WERI-Rb-1 (cell line): ENCODE measurements at places on chromosomes 1 and 21.

DNA sequence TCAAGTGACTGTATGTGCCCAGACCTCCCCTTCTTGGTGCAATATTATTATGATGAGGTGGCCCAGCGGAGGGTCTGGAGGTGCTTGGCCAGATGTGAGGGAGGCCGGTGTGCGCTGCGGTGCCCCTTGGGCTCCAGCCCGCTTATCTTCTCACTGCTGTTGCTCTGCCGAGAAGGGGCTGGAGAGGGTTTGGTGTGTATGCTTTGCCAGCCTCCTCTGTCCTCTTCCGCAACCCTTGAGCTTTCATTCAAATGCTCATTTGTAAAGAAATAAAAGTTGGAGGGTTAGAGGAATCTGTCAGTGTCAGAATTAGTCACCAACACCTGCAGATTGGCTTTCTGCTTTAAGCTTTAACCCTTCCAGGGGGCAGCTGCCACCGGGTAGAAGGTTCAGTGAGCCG lies 19.7 kb downstream of the RNF220 start:
- DNase-seq, result no peak

- DNase-seq, result no peak
Measured at GRCh38 chr1:45448357-45448756, 42.6 kb downstream of the TESK2 start.

DNA sequence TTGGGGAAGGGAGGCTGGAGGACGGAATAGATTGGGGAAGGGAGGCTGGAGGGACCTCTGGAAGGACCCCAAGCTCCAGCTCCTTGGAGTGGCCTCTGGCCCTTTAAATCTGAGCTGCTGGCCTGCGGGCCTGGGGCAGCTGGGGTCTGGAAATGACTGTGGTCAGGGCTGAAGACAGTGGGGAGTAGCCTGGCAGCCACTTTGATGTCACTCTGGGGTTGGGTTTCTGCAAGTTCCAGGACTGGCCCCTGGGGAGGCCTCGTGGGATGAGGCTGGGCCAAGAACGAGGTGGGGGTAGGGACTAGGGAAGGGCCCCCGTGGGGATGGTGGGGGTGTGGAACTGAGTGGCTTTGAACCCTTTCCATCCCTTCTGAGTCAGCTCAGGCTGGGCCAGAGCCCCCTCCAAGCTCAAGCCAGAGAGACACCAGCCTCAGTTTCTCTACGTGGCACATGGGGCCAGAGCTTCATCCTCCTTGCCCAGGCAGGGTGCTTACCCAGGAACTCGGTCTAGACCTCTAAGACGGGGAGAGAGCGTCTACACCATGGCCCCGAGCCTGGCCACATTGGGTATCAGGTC lies 59.7 kb downstream of the ALPL start:
- no peak for DNase-seq

- DNase-seq, result no peak
Measured at GRCh38 chr1:39133340-39133684, 71.2 kb upstream of the MACF1 start.

- no peak for DNase-seq
Measured at GRCh38 chr21:15397258-15397657, 332.5 kb upstream of the NRIP1 start.

- DNase-seq, result no peak
Measured at GRCh38 chr1:74468982-74469603, 43.3 kb downstream of the LRRC53 start.

DNA sequence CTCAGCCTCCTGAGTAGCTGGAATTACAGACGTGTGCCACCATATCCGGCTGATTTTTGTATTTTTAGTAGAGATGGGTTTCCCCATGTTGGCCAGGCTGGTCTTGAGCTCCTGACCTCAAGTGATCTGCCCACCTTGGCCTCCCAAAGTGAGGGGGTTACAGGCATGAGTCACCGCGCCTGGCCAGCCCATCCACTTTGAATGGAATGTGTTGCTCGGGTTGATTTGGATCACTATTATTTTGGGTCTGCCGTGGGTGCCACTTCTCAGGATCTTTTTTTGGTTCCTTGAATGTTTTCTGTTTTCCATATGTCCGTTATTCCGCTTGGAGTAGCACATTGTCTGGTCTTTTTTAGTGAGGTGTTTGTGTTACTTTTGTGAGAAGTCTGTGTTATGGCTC lies 17.0 kb downstream of the PCNT start:
- DNase-seq, result no peak

DNA sequence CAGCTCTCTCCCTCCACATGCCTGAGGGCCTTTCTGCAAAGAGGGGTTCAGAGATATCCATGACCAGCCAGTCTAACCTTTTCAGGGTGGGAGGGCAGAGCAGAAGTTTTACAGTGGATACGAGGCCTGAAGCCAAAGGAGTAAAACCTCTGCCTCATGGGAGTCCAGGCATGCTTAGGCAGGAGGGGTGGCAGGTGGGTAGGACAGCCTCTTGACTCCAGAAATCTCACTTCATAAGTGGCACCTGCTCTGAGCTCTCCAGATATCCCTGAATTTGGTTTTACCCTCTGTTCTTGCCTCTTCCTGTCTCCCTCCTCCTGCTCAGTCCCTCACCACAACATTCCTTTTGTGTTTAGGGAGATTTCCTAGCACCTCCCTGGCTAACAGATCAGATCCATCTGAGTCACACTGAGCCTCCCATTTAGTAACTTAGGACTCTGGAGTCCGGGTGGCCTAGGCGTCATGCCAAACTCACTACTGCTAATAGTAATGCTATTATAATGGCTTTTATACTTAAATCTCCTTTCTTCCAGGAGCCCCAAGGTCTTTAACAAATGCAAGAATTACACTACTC lies 201.0 kb downstream of the HS2ST1 start:
- no peak for DNase-seq

DNA sequence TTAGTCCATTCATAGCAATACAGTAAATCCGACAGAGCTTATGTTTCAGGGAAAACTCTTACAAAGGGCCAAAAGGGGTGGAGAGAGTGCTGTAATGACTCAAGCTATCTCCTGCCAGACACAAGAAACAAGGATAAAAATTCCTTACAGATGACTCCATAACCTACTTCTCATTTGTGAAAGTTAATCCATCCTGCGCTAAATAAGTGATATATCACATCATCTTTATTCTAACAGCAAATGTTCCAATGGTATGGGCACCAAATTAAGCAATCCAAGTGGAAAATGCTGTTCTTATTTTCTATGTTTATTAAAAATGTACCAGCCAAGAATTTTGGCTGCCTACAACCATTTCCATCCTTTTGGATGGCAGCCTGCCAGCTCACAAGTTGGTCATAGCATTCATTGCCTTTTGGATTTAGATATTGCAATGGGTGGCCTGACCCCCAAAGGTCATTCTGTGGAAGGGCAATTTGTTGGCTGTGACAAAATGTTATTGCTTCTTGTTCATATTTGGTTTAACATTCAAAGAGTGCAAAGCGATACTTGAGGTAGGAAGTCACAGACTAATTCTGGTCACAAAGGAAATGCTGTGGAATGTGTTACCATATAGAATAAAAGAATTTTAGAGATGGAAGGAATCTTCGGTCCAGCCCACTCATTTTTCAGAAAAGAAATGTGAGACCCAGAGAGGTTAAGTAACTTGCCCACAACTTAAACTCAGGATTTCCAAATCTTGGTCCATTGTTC lies 2.8 kb upstream of the ENAH start:
- DNase-seq, result no peak

DNA sequence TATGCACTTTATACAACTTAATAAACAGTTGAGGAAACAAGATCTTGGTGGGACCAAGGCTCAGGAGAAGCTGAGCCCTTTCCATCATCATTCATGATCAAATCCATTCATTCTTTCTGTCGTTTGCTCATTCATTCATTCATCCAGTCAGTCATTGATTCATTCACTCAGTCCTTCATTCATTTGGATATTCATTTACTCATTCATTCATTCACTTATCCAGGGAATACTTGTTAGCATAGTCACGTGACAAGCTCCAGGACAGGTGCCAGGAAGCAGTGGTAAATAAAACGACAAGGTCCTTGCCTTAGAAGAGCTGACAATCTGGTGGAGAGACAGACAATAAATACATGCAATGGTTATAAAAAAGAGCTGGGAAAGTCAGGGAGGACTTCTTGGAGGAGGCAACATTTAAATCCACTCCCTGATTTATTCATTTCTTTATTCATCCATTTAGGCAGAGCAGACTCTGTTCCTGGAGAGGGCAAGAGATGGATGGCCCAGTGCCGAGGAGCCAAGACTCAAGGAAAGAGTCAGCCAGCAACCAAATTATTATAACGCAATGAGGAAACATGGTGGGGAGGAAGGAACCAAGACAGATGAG lies 74.1 kb upstream of the CASZ1 start:
- no peak for DNase-seq

GRCh38 chr21:27164208-27165177 lies 197.6 kb upstream of the ADAMTS5 start:
- DNase-seq, result no peak

DNA sequence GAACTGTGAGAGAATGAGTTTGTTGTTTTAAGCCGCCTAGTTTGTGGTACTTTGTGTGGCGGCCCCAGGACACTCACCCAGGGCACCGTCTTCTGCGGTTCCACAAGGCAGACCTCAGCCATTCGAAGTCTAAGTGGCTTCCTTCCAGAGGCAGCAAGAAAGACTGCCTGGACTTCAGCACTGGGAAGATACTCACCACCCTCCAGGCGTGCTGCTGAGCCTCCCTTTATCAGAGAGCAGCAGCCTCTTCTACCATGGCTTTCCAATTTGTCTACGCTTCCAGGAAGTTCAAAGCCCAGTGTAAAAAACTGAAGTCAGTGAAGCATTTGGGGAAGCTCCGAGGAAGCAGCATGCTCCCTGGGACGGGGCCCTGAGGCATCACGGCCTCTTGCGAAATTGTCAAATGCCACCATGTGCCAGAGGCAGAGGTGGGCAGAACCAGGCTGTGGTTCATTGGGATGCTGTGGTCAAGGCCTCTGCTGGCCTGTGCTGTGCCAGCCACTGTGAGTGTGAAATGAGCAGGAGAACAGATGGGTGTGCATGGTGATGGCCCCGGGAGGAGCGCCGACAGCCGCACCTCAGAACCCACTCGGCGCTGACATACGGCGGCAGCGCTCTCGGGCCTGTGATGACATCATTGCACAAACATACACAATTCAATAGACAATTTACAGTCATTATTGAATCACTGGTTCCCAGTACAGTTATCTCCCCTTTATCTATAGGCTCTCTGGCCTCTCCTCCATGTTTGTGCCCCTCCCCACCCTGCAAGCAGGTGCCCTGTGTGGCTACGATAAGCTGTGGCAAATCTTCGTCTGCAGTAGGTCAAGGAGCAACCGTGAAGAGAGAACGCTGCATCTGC lies 110.4 kb downstream of the PDE9A start:
- no peak for DNase-seq

- no peak for DNase-seq
Measured at GRCh38 chr1:233355841-233356704, 28.5 kb downstream of the MAP3K21 start.

GRCh38 chr1:165116732-165117131 lies 239.8 kb downstream of the LMX1A start:
- no peak for DNase-seq
